NCI-H446 (cell line): ENCODE measurements at places on chromosomes 16 and 17.

GRCh38 chr16:456891-457483 is 31.5 kb downstream of the RAB11FIP3 start:
- DNase-seq = no peak

DNA sequence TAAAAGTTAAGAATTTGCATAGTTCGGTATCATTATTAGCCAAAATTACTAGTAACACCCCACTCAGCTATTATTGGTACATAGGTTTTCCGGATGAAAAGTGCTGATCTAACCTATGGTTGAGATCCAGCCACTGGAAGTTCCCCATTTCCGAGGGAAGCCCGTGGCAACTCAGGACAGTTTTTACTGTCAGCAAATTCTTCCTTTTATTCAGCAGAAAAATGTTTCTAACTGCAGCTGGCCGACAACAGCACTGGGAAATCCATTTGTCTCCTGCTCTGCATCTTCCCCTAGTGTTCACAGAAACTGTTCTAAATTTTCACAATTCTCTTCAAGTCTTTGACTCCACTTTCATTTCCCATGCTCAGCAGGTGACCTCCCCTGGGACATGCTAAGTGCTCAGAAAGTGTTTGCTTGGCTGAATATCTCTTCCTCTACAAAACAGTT is 15.5 kb upstream of the MMD start:
- no peak for DNase-seq

DNA sequence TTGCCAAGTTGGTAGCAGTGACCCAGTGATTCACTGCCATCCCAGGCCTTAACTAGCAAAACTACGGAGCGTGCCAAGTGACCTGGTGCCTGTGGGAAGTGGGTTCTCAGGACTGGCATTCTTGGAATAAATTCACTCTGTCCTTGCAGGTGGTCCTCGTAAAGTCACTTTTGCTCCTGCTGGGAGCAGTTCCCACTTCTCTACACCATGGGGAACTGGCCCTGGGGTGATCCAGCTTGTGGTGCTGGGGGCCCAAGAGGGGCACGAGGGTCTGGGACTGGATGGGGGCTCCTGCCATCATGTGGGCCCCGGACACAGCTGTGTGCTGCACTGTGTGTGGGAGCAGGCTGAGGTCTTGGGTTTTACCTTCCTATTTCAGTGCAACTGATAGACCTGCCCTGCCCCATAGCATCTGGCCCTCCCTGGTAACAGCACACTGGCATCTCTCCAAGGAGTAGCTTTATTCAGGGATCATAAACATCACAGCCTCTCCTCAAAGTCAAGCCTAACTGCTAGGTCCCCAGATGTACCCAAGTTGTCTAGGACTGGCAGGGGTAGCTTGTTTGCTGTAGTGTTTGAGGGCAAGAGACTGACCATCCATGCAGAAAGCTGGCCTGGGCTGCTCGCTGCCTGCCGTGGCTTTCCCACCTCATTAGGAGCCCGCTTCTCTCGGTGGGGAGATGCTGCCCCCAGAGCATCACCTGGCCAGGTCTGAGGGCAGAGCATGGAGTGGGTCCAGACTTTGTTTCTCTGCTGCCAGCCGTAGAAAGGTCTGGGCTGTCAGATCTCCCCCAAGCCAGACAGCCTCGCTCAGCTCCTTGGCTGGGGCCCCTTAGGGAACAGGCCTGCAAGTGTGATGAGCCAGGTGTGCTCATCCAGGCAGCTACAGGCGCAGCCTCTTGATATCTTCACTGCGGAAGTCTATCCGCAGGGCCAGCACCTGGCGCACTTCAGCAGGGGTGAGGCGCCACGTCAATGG is 26.0 kb downstream of the FCSK start:
- DNase-seq = peak; percentile 57

- no peak for DNase-seq
Observed at GRCh38 chr17:19317359-19318095, 45.0 kb downstream of the B9D1 start.
